ENCODE measurements at places on chromosomes 3 and 15. TPM values are rescaled to one million over a fixed set of nuclear protein-coding genes. Genes with fewer than 3 reads are reported as not detected.

VIPR1 gene
- 0.83 TPM for total RNA-seq

GAP43 gene
- total RNA-seq: not detected

INSYN1 gene
- 1.3 TPM for total RNA-seq

NME9 gene
- total RNA-seq: not detected

TM4SF4 gene
- total RNA-seq: 25.7 TPM

ADAMTS7 gene
- 9.8 TPM for total RNA-seq

DZIP1L gene
- 9.8 TPM for total RNA-seq

SKIC8 gene
- 109 TPM for total RNA-seq

LRRC31 gene
- total RNA-seq: not detected

IQGAP1 gene
- total RNA-seq: 167 TPM

WDR72 gene
- total RNA-seq: 6.1 TPM

FBXW12 gene
- not detected for total RNA-seq
